Tibial artery (tissue), 4 donors: ENCODE measurements at places on chromosomes 16 and 17.

- DNase-seq, result no peak
- H3K27me3 ChIP-seq, result no peaks in the 10 kb centered on the region
- H3K4me1 ChIP-seq, result no peaks in the 10 kb centered on the region
Observed at GRCh38 chr17:78812855-78813254, 27.8 kb downstream of the USP36 start.

GRCh38 chr17:81867170-81867990 lies 3.8 kb downstream of the ARHGDIA start:
- H3K4me1 ChIP-seq, result peaks cover 62% of the 10 kb centered on the region
- DNase-seq, result no peak
- no peaks in the 10 kb centered on the region for H3K27me3 ChIP-seq
- H3K36me3 ChIP-seq, result peaks cover 22% of the 10 kb centered on the region

DNA sequence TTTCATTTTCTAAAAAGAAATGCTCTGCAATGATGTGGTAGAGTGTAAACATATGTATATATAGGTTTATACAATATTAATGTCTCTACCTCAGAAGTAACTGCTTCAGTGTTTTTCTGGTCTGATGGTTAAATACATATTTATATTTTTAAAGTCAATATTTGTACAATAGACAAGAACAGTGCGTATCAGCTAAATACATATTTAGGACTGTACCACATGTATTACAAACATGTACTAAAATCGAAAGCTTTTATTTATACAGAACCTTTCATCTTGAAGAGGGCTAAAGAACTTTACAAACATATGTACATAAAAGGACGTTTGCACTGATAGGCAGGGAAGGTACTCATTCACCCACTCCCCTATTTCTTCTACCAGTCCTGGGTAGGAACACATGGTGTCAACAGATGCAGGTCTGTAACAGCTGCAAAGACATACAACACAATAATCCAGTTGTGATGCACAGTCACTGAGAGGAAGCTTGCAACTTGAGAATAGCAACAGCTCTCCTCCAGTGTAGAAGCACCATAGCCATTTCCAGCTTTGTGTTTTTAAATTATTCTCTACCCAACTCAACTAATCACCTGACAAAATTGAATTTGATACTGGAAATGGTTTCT lies 206.9 kb upstream of the C17orf78 start:
- no peaks in the 10 kb centered on the region for H3K4me1 ChIP-seq
- no peaks in the 10 kb centered on the region for H3K36me3 ChIP-seq
- no peak for DNase-seq
- no peak overlapping the region for H3K27ac ChIP-seq

- H3K36me3 ChIP-seq, result peaks cover 42% of the 10 kb centered on the region
- H3K4me1 ChIP-seq, result no peaks in the 10 kb centered on the region
- no peak for DNase-seq
- H3K27ac ChIP-seq, result no peak overlapping the region
- H3K4me3 ChIP-seq, result no peak overlapping the region
- H3K27me3 ChIP-seq, result no peaks in the 10 kb centered on the region
Observed at GRCh38 chr17:41972571-41973407, 6.2 kb downstream of the CNP start.

- DNase-seq, result peak; percentile 70
- no peak overlapping the region for H3K27ac ChIP-seq
- H3K36me3 ChIP-seq, result peaks cover 38% of the 10 kb centered on the region
- no peak overlapping the region for H3K4me3 ChIP-seq
- H3K4me1 ChIP-seq, result peaks cover 3% of the 10 kb centered on the region
Observed at GRCh38 chr16:10521681-10522274, 58.6 kb downstream of the EMP2 start.

GRCh38 chr17:60573236-60574051 lies 26.5 kb upstream of the PPM1D start:
- H3K4me1 ChIP-seq, result no peaks in the 10 kb centered on the region
- no peak overlapping the region for H3K4me3 ChIP-seq
- no peak overlapping the region for H3K27ac ChIP-seq
- DNase-seq, result no peak
- H3K36me3 ChIP-seq, result no peaks in the 10 kb centered on the region
- no peaks in the 10 kb centered on the region for H3K27me3 ChIP-seq

GRCh38 chr16:73605309-73605708 lies 557.4 kb upstream of the ZFHX3 start:
- no peak overlapping the region for H3K27ac ChIP-seq
- no peaks in the 10 kb centered on the region for H3K4me1 ChIP-seq
- no peak for DNase-seq
- no peaks in the 10 kb centered on the region for H3K27me3 ChIP-seq
- no peak overlapping the region for H3K4me3 ChIP-seq

- H3K4me3 ChIP-seq, result no peak overlapping the region
- H3K36me3 ChIP-seq, result peaks cover 14% of the 10 kb centered on the region
- no peak overlapping the region for H3K27ac ChIP-seq
- no peak for DNase-seq
Observed at GRCh38 chr16:24758373-24758772, 28.9 kb downstream of the TNRC6A start.

DNA sequence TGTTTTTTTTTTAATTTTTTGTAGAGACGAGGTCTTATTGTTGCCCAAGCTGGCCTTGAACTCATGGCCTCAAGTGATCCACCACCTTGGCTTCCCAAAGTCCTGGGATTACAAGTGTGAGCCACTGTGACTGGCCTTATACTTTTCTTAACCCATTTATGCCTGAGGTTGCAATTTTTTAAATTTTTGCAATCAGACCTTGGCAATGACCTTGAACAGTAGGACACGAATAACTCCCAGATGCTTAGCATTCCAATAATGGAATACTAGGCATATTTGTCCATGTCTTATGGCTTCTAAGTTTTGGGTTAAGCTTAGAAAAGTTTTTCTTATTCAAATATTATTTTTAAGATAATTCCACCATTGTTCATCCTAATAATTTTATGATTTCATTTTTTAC lies 28.3 kb upstream of the TMEM97 start:
- H3K4me1 ChIP-seq, result no peaks in the 10 kb centered on the region
- no peak overlapping the region for H3K27ac ChIP-seq
- peaks cover 10% of the 10 kb centered on the region for H3K27me3 ChIP-seq
- H3K36me3 ChIP-seq, result no peaks in the 10 kb centered on the region

GRCh38 chr17:76461765-76462555 lies 5.4 kb upstream of the AANAT start:
- DNase-seq, result no peak
- H3K27me3 ChIP-seq, result no peaks in the 10 kb centered on the region
- no peak overlapping the region for H3K27ac ChIP-seq
- no peaks in the 10 kb centered on the region for H3K36me3 ChIP-seq
- no peak overlapping the region for H3K4me3 ChIP-seq

DNA sequence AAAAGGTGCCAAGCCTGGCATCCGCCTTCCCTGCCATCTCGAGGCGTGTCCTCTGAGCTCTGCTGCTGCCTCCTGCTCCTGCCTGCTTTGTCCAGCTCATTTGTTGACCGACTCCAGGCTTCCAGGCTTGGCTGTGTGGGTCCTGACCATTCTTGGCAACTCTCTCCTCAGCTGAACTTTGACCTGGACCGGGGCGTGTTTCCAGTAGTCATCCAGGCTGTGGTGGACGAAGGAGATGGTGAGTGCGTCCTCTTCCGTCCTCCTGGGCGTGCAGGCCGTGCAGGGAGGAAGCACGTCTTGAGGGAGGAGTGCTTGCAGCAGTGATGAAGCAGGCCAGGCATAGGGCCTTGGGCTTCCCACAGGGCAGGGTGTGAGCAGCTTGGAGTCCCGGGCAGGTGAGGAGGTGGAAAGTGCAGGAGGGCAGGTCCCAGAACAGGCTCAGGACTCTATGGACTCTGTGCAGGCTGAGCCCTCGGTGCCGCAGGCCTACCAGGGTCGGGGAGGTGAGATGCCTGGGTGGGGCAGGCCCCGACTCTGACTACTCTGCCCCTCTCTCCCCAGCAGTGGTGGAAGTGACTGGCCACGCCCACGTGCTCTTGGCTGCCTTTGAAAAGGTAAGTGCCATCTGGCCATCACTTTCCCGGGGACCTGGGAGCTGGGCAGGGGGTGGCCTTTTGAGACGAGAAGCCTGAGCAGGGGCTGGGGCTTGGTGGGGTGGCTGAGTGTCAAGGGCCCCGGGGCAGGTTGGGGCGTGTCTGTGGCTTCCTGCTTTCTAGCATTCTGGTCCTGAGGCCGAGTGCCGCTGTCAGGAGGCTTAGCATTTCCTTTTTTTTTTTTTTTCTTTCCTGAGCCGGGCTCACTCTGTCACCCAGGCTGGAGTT lies 28.6 kb upstream of the NUDT16L1 start:
- no peak overlapping the region for H3K4me3 ChIP-seq
- no peak overlapping the region for H3K27ac ChIP-seq
- H3K27me3 ChIP-seq, result no peaks in the 10 kb centered on the region
- H3K36me3 ChIP-seq, result peaks cover 81% of the 10 kb centered on the region
- DNase-seq, result peak; percentile 65
- no peaks in the 10 kb centered on the region for H3K4me1 ChIP-seq

DNA sequence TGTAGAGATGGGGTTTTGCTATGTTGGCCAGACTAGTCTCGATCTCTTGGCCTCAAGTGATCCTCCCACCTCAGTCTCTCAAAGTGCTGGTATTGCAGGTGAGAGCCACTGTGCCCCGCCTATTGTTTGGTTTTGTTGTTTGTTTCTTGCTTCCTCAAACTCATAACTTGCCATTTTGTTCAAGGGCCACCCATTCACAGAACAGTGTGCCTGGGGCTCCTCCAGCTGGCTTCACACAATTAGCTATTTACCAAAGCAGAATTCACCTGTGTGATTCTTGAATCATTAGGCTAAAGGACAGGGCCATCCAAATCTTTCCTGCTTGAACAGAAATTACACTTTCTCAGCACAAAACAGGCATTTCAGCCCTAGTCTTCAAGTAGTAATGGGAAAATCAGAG lies 7.2 kb downstream of the ABHD15 start:
- H3K4me3 ChIP-seq, result no peak overlapping the region
- H3K27ac ChIP-seq, result no peak overlapping the region
- H3K4me1 ChIP-seq, result no peaks in the 10 kb centered on the region
- no peak for DNase-seq
- no peaks in the 10 kb centered on the region for H3K27me3 ChIP-seq

- H3K36me3 ChIP-seq, result peaks cover 58% of the 10 kb centered on the region
- no peaks in the 10 kb centered on the region for H3K4me1 ChIP-seq
- H3K4me3 ChIP-seq, result no peak overlapping the region
- H3K27me3 ChIP-seq, result no peaks in the 10 kb centered on the region
Observed at GRCh38 chr17:58344047-58344790, 7.8 kb downstream of the SUPT4H1 start.

DNA sequence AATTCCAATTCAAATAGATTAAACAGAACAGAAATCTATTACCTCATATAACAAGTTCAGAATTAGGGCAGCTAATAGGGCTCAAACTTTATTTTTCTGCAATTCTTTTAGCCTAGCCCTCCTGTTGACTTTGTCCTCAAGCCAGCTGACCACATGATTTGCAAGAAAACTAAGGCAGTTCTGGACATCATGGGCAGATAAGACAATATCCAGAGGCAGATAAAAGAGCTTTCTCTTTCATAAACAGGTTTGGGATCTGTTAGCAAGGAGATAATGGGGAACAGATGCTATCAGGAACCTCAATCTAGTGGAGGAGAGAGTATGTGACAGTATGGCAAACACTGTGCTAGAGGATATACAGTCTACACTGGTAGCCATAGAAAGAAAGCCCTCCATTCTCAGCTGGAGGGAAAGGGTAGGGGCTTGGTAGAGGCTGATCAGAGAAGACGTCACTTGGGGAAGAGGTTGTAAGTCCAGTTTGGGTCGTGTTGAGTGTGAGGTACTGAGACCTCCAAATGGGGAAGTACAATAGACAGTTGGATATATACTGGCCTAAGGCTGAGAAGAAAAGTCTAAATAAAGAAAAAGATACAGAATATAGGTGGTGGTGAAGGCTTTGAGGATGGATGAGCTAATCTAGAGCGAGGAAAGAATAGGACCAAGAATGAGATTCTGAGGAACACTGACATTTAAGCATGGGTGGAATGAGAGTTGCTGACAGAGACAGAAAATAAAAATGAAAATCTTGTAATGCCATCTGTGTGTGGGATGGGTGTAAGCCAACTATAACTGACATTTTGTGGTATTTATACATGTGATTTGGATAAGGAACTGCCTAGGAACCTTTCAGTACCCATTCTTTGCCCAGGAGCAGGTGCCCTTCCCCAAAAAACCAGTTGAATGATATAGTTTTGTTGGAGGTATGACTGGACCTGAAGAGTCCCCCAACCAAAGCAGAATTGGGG lies 67.4 kb downstream of the CYB561 start:
- no peaks in the 10 kb centered on the region for H3K4me1 ChIP-seq
- H3K27me3 ChIP-seq, result no peaks in the 10 kb centered on the region
- H3K36me3 ChIP-seq, result peaks cover 4% of the 10 kb centered on the region
- DNase-seq, result no peak
- no peak overlapping the region for H3K27ac ChIP-seq

- H3K36me3 ChIP-seq, result no peaks in the 10 kb centered on the region
- no peaks in the 10 kb centered on the region for H3K4me1 ChIP-seq
- H3K4me3 ChIP-seq, result no peak overlapping the region
- H3K27me3 ChIP-seq, result no peaks in the 10 kb centered on the region
- no peak overlapping the region for H3K27ac ChIP-seq
Observed at GRCh38 chr16:54954220-54954619, 23.6 kb downstream of the IRX5 start.

DNA sequence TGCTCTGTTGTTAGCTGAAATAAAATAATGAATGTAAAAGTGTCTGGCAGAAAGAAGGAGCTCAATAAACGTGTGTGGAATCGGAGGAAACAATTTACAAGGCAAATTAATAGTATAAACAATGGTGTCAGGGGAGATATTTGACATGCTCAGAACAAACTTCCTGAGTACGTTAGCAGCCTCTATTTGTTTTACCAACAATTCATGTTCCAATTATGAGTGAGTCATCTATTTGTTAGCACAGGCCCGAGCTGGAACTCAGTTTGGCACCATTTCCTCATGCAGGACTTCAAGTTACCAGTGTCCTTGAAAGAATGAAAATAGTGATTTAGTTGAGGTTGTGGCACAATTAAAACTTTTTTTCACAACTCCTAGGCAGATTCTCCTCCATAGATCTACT lies 9.1 kb downstream of the ASIC2 start:
- peaks cover 6% of the 10 kb centered on the region for H3K4me1 ChIP-seq
- H3K36me3 ChIP-seq, result no peaks in the 10 kb centered on the region
- H3K27ac ChIP-seq, result no peak overlapping the region

DNA sequence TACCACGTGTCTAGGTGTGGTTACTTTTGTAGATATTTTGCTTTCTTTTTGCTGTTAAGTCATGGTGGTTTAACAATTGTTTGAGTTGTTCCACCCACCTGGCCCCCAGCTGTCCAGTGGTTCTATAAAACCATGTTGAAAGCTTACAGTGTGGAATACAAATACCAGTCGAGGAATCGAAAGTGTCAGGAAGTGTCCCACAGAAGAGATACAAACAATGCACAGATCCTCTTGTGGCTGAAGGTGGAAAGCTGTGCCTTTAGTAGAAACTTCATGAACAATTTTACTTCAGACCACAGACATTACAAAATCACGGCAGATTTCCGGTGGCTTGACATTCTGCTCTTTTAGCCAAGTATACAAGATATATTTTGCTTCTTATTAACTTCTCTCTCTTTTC lies 782.4 kb upstream of the SOX9 start:
- no peaks in the 10 kb centered on the region for H3K4me1 ChIP-seq
- no peaks in the 10 kb centered on the region for H3K27me3 ChIP-seq
- H3K4me3 ChIP-seq, result no peak overlapping the region

- H3K27ac ChIP-seq, result peak overlapping the region; percentile 21
- H3K27me3 ChIP-seq, result no peaks in the 10 kb centered on the region
- no peak for DNase-seq
- H3K36me3 ChIP-seq, result no peaks in the 10 kb centered on the region
- peaks cover 3% of the 10 kb centered on the region for H3K4me1 ChIP-seq
Observed at GRCh38 chr16:54488729-54489128, 202.1 kb upstream of the IRX3 start.
